ENCODE measurements at places on chromosomes 1 and 21.
A peak's percentile ranks its signal among the peaks of the same experiment; 100 is the strongest.

DNA sequence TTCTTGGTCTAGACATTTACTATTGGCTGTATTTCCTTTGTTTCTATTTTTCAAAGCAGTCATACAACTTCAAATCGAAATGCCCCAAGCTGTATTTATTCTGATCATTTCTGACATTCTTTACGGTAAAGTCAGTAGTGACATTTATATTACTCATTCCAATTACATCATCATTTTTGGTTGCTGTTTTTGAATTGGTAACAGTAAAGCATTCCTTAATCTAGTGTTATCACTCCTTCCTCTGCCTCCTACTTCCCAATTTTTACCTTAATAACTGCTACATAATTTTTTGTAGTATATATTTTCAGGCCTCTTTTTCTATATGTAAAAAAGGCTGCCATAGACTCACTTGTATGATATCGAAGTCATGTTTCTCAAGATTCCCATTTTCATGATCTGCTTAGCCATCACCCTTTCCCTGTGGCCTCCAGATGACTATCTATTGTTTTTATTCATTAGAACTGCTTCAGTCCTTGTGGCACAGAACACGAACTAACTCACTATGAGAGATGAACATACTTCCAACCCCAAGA is 167.2 kb downstream of the RUNX1 start:
- DNase-seq = no peak

DNA sequence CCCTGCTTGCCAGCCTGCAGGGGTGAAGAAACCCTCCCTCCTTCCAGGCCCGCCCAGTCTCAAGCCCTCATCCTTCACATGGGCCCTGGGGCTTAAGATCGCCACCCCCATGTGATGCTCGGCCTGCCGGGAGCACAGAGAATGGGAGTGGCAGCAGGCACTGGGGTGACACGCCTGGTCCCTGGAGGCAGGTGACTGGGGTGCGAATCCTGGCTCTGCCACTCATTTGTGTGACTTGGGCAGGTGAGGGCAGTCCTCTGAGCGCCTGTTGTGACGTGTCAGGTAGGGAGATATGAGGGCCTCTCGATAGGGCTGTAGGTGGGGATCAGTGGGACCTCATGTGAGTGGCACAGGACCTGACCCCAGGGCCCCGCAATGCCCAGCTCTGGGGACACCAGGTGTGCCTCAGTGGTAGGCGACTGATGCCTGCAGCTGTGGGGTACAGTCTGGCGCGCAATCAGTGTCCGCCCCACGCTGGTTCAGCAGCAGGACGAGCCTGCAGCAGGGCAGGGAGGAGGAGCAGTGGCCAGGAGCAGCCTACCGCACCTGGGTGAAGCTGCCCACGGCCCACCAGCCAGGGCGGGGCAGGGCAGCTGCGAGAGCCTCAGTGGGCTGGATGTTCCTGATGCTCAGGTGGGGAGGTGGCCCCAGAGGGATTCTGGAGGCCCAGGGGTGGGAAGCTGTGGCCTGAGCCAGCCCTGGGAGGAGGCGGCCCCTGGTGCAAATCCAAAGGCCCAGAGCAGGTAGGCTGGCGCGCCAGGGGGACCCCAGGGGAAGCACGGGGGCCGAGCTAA is 6.2 kb downstream of the SH2D5 start:
- no peak for DNase-seq

DNA sequence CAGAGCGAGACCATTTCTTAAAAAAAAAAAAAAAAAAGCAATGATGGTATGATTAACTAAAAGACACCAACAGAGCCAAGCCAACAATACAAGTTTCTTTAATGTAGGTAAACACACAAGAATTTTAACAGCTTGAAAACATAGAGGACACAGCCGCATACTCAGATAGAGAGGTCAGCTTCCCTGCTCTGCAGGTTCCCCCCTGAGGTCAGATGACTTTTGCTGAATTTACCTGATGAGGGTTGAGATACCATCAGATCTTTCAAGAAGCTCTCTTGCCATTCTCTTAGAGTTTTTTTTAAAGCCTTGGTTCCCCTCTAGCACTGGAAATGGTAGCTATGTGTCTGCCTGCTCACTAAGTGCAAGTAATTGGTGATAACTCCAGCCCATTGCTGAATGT is 31.1 kb downstream of the BCAS2 start:
- DNase-seq = no peak

DNA sequence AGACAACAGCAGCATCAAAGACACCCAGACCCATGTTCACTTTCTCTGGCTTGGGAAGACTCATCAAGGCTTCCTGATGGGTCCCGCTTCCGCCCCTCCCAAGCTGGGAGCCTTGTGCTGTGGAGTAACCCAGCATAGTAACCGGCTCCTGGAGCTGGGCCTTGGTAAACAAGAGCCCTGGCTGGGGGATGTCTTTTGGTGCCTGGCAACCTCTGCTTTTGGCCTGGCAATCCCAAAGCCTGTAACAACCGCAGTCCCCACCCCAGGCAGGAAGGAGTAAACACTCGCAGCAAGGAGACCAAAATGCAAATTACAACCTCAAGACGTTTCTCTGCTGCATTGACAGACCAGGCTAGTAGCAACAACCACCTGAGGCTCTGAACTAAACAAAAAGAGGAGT is 16.9 kb upstream of the THRAP3 start:
- peak; percentile 68 for DNase-seq

- no peak for DNase-seq
These were observed 102.1 kb downstream of the WDR4 start for GRCh38 chr21:42777064-42777756.

DNA sequence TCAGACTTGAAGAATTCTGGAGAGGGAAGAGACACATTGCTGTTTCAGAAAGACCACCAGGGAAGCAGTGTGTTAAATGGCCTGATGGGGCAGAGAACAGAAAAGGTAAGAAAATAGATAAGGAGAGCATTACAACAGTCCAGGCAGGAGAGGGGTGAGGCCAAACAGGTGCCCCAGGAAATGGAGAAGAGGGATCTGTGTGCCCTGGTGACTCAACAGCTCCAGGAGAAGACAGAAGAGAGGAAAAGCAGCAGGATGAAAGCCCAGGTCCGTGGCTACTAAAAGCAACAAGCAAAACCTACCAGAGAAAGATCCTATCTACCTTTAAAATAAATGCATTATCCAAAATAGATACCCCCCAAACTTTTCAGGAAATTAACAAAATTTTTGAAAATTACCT is 9.2 kb downstream of the TP53BP2 start:
- DNase-seq = no peak

DNA sequence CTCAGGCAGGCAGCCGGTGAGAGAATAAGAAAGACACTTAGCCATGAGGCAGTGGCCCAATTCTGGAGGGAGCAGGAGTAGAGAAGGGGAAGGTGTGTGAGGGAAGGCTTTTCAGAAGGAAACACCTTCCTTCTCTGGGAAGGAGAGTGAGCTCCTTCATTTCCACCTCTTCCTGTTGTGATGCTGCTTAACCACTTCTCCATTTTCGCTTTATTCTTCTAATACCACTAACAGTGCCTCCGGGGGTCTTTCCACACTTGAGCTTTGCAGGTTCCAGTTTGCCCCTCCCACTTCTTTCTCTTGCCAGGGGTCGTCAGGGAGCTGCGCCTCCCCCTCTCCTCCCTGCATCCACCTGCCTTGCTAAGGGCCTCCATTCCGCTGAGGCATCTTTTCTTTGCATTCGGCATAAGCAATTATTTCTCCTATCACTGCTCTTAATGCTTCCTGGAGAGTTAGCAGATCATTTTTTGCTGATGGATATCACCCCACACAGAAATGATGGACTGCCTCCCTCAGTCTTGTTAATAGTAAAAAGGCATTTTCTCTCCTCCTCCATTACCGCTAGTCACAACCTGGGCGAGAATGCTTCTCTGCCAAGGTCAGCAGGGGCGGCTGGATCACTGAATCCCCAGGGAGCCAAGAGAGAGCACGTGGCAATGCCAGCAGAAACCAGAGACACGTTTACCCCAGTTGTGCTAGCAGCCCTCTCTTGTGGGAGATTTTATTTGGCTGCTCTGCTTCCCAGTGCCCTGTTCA is 74.8 kb downstream of the ELAVL4 start:
- DNase-seq = no peak

GRCh38 chr1:14367451-14367850 is 231.0 kb upstream of the KAZN start:
- no peak for DNase-seq

- no peak for DNase-seq
These were observed 8.7 kb upstream of the C2CD2 start for GRCh38 chr21:41962425-41962966.

DNA sequence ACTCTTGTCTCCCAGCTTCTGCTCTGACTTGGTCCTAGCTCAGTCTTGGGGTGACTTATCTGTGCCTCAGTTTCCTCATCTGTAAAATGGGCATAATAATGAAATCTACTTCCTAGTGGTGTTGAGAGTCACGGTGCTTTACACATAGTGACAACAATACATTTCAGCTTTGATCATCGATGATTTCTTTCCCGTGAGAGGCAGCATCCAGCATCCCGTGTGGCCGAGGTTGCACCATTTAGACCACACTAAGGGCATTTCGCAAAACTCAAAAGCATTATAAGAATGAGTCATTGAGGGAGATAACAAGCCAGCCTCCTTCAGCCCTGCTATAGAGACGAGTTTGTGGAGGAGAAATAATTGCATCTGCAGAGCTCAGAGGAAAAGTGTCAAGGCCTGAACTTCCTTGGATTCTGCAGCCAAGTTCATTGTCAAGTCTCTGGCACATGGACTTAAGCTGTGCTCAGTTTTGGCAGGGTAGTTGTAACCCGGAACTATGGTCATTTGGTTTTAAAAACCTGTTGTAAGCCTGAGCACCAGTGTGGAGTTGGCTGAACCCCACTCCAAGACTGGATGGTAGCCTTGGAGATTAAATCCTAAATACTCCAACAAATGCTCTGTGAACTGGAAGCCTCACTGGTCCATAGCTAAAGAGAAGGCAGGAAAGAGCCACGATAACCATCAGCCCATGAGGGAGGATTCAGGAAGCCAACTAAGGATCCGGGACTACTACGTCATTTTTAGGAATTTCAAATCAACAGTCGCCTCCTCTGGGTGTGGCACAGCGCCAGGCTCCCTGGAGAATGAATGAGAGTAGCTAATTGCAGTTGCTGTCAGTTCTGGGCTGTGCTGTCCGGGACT is 64.2 kb downstream of the TCP10L start:
- peak; percentile 84 for DNase-seq

- DNase-seq = no peak
These were observed 56.3 kb upstream of the C1orf87 start for GRCh38 chr1:60129911-60130310.

GRCh38 chr1:97551113-97551512 is 369.7 kb downstream of the DPYD start:
- no peak for DNase-seq

- DNase-seq = peak; percentile 36
These were observed 350.2 kb downstream of the PLPP3 start for GRCh38 chr1:56229186-56229585.

- DNase-seq = no peak
These were observed 53.8 kb upstream of the KCNA3 start for GRCh38 chr1:110728388-110729001.

DNA sequence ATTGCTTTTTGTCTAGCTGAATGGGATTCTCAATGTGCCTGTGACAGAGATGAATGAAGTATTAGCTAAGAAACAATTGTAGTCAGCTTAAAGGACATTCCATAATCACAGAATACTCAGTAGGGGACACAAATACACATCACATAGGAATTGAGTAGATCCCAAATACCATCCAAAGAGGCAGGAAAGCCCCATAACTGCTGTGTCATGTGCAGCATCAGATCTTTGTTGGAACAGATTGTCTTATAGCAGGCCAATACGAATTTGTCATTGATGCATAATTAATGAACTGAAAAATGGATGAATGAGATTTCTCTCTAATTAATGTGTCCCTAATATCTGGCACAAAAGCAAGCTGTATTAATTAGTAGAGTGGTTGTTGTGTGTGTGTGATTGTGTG is 82.3 kb upstream of the S1PR1 start:
- no peak for DNase-seq

- no peak for DNase-seq
These were observed 683 bp upstream of the ZNF436 start for GRCh38 chr1:23370330-23370708.

GRCh38 chr1:111776391-111776790 is 20.7 kb downstream of the DDX20 start:
- DNase-seq = no peak

- DNase-seq = peak; percentile 6
These were observed 49.6 kb upstream of the KCTD3 start for GRCh38 chr1:215517441-215517891.

GRCh38 chr1:203039609-203040512 is 13.6 kb downstream of the PPFIA4 start:
- no peak for DNase-seq

- no peak for DNase-seq
These were observed 32.8 kb upstream of the PSMB2 start for GRCh38 chr1:35674111-35674510.

- peak; percentile 33 for DNase-seq
These were observed 5.6 kb downstream of the TMEM167B start for GRCh38 chr1:109096120-109096519.

- peak; percentile 44 for DNase-seq
These were observed 348.7 kb downstream of the RPS6KC1 start for GRCh38 chr1:213399695-213400094.

DNA sequence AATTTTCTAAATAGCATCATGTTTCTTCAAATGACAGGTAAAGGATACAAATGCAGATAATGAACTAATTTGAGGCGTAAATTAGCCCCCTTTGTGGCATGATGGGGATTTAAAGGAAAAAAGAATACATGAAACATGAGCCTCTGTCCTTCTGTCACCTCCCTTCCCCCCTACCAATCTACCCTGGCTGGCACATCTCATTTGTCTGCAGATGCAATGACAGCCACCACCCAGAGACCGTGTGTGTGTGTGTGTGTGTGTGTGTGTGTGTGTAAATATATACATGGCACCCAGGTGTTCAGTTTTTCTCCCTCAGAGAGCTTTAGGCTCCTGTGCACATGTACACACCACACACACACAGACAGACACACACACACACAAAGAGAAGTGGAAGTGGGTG is 451.1 kb downstream of the RWDD3 start:
- DNase-seq = no peak

DNA sequence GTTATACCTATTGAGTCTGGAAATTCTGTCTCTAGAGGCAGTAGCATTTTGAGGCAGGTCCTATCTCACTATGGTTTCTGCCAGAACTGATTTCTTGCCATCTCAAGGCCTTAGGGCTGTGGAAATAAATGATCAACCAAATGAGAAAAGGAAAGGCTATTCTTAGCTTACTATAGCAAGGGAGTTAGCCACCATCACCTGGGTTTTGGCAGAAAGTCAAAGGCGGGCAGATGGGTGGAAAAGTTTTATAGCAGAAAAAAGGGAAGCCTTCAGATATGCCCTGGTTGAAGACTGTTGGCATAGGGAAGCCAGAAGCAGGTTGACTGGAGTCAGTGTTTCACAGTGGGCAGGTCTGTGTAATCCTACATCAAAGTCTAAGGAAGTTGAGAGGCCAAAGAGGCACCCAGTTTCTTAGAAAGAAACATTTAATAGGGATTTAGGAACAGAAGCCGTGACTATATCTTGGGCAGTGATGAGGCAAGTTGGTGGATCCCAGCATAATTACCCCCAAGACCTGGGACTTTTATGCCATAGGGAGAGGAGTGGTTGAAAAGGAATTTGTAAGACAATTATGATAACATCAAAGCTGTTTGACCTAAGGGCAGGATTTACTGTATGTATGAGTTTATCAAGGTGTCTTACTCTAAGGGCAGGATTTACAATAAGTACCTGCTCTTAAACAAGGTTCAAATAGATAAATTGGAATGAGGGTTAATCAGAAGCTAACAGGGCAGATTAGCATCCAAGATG is 29.7 kb downstream of the CTH start:
- no peak for DNase-seq
